ENCODE measurements at places on chromosomes 4 and X.
A peak's percentile ranks its signal among the peaks of the same experiment; 100 is the strongest.

DNA sequence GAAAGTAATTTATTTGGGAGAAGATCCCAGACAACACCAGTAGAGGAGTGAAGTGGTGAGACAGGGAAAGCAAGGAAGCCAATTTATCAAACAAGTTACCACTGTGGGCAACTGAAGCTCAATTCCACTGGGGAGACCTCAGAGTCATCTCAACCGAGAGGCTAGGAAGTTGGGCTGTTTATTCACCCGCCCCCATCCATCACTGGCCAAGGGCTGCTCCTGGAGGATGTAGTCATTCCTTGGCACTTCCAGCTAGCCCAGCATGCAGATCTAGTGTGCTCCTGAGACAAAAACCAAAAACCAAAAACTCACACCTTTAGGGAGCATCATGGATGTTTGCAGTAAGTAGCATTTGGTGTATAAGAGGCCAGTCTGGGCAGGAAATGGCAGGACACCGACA is 47.0 kb downstream of the RAI2 start:
- DNase-seq: no peak

DNA sequence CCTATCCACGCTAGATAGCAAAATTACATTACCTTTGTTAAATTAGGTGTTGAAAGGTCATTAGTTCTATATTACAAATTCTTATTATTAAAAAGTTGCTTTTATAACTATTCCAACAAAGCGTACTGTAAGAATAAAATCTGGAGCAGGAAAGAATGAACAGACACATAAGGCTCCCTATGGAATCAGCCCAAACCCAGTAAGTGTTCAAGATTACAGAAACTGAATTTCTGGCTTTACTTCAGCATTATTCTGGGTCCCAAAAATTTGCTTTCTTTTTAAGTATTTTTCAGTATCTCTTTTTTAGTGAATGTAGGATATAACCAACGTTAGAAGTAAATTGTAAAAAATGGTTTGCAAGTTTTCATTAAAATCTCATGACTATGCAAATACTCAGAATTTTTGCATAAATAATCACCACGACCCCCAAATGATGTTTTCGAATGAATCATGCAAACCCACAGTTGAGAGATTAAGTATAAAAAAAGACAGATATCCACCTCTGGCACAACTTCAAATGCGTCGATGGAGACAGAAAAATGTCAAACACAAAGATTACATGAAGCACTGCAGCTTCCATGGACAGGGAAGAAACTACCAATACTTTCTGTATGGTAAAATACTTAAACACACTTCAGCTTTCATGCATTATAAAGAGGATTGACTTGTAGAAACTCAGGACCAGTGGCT is 238.5 kb downstream of the RASL11B start:
- peak; percentile 95 for DNase-seq

DNA sequence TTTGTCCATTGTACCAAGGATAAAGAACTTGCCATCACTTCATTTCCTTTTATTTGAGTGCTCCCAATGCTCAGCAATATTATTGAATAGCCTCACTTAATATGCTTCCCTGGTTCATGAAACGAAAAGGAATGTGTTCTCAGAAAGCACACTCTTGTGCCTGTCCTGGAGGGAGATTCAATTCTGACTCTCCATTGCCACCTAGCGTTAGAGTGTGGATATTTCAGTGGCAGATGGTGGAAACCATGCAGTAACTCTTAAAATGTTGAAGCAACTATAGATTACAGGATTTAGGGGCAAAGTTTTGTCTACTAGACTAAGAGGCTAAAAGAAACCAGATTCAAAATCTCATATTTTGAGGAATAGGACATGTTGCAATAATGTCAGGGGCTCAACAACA is 36.0 kb downstream of the GAB3 start:
- DNase-seq: peak; percentile 41

- no peak for DNase-seq
Observed at GRCh38 chrX:20499763-20500162, 233.1 kb upstream of the RPS6KA3 start.

DNA sequence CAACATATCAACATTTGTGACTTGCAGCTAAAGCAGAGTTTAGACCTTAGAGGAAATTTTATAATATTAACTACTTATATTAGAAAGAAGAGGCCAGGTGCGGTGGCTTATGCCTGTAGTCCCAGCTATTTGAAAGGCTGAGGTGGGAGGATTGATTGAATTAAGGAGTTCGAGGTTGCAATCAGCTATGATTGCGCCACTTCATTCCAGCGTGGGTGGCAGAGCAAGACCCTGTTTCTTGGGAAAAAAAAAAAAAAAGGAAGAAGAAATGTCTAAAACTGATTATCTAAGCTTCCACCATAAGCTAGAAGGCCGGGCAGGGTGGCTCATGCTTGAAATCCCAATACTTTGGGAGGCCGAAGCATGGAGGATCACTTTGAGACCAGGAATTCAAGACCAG is 42.0 kb upstream of the USP9X start:
- DNase-seq: no peak

DNA sequence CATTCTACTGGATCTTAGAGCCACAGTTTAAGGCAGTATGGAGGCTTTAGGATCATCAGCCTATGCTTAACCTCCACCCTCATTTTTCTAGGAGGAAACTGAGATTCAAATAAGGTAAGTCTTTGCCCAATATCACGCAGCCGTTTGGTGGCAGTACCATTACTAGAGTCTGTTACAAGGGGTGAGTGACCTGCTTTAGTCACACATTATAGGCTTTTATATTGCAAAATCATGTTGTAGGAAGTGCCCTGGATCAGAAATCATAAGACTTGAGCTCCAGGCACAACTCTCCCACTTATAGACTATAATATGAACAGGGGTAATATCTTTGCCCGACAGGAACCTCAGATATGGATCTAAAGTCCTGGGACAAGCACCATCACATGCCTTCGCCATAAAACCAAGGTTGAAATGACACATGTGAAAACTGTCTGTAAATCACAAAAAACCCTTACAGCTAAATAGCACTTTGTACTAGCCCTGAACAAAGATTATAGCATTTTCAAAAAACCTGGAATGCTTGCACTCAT is 19.2 kb downstream of the HPSE start:
- no peak for DNase-seq

DNA sequence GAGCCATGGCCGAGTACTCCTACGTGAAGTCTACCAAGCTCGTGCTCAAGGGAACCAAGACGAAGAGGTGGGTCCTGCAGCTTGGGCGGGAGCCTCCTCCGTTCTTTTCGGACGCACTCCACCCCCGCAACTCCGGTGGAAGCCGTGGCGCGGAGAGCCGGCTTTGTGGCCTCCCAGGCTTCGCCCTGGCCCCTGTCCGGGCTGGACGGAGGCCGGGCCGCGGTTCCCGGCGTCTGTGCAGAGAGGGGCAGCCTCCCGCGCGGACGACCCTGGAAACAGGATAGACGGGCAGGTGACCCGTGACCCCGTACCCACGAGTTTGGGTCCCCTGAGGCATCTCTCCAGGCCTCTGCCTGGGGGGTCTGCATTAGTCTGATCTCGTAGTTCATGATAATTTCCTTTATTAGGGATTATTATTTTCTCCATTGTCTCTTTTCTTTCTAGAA is 356 bp downstream of the FRG1 start:
- DNase-seq: no peak

DNA sequence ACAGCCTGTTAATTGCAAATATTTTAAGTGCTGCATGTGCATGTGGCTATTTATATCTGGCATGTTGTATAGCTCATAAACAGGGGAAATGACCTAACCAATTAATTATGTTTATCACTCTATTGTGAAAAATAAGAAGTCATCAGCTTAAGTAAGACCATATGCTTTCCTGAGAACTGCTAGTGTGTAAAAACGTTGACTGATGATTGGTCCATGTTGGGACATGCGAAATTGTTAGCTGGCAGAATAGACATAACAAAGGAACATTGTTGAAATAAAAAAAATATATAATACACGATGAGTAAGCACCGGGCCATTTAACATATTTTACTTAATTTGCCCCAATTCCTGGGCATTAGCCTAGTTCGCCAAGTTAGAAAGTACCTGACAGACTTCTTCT is 207.5 kb downstream of the ANK2 start:
- peak; percentile 84 for DNase-seq

GRCh38 chrX:103215425-103215991 is 600 bp downstream of the BEX4 start:
- peak; percentile 21 for DNase-seq

DNA sequence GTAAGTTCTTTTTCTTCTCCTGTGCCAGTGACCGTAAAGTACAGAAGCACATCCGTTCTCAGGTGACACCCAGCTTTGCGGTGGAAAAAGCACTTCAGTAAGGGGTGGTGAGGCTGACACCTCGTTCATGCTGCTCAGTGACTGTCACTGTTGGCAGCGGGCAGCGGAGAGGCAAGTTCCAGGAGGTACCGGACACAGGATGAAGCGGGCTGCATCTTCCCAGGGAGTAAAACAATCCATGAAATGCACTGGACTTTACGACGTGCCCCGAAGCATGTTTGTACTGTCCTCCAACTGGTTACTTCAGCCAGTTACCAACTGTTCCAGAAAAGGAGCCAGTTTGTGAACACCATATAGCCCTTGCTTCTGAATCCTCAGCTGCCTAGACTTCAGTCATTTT is 110.7 kb downstream of the ZNF827 start:
- DNase-seq: no peak

- DNase-seq: peak; percentile 31
Observed at GRCh38 chr4:186485561-186486062, 69.8 kb downstream of the MTNR1A start.

DNA sequence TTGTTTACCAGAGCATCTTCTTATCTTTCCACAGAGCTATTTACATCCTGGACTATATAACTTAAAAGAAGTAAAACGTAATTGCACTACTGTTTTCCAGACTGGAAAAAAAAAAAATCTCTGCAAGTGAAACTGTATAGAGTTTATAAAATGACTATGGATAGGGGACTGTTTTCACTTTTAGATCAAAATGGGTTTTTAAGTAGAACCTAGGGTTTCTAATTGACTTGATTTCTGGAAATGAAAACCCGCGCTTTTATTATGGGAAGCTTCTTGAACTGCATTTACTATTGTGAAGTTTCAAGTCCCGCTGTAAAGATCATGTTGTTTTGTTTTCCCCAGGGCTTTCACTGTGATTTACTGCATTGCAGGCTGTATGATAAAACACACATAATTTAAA is 162.7 kb downstream of the STIM2 start:
- no peak for DNase-seq

DNA sequence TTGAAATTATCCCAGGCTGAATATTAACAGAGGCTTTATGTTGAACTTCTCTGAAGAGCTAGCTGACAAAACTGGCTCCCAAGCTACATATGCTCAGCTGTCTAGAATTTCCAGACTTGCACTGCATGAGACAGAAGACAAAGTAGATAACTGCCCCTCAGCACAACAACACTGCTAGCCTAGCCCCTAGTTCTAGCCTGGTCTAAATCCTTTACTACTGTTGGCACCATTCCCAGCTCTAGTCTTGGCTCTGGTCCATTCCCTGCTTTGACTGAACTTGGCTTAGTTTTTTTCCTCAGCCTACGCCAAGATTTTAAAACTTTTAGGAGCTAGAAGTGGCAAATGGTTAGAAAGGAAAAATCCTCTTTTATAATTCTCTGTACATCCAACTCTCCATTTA is 7.6 kb upstream of the OPHN1 start:
- DNase-seq: peak; percentile 76

- no peak for DNase-seq
Observed at GRCh38 chr4:78901882-78902281, 37.4 kb downstream of the PAQR3 start.

DNA sequence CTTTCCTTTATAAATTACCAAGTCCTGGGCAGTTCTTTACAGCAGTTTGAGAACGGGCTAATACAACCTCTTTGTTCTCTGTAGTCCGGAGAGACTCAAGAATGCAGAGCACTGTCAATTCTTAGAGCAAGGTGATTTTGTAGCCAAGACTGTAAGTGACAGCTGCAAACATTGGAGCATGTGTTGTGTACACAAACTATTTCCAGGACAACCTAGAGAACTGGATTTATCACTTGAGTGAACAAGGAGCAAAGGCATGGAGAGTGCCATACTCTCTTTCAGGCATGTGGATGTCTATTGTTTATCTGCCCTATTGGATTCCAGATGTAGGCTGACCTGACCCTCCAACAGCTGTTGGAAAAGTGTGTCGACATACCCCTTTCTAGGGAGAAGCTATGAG is 153.9 kb downstream of the SPANXN3 start:
- DNase-seq: no peak

DNA sequence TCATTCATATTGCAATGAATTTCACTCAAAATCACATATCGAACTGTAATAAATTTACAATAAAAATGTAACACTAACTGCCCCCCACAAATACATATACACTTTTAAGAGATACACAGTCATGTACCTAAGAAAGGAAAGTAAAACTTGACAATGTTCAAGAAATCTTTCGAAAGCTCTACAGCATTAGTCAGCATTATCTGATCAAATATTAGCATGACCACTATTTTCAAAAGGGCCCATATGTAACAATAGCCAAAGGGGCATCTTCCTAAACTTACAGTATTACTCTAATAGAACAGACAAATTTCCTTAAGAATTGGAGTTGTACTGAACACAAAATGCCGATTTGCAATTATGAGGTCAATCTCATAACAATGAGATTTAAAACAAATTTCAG is 51.8 kb downstream of the STX18 start:
- DNase-seq: no peak

- no peak for DNase-seq
Observed at GRCh38 chr4:1612278-1613098, 71.6 kb downstream of the FAM53A start.

- peak; percentile 88 for DNase-seq
Observed at GRCh38 chrX:48003758-48004457, at the start of gene ZNF182. Gene ZNF182, minus strand, starts transcription at chrX:48003989. Its CDS starts 1,380 bp downstream, at chrX:48002609.

DNA sequence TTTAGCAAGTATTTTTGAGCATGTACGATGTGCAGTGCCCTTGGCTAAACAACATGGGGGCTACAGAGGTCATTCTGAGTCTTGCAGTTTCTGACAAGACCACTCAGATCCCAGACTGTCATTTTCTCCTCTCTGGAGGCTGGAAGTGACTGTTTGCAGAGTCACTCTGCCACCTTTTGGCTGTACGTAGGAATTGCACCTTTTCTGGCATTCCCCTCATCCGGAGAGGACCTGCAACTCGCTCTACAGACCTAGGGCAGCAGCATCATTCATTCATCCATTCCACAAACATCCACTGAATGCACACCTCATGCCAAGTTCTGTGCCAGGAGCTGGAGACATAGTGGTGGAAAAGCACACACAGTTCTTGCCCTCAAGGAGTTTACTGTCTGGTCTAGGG is 160.4 kb upstream of the GPR101 start:
- DNase-seq: peak; percentile 1

DNA sequence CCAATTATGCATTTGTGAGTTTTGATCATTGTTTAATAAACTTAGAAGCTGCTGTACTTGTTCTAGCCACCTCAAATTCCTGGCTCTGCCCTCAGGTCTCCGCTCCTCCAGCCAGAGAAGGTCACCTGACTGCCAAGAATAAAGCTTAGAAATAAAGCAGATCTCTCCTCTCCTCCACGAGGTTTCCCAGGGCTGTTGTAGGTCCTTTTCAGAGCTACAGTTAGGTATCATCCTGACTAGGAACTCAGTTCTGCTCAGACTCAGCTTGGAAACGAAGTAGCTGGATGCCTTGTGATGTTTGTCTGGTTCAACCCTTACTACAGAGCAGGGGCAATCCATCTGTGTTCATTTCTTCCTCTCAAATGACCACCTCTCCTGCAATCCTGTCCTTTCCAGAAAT is 79.1 kb upstream of the RAPGEF2 start:
- DNase-seq: no peak

GRCh38 chr4:18057821-18058533 is 36.4 kb upstream of the LCORL start:
- no peak for DNase-seq

Measured in fibroblast of skin of right biceps (primary cell).